Pons (tissue), 1 donor: ENCODE measurements at places on chromosomes 7 and 10.

DNA sequence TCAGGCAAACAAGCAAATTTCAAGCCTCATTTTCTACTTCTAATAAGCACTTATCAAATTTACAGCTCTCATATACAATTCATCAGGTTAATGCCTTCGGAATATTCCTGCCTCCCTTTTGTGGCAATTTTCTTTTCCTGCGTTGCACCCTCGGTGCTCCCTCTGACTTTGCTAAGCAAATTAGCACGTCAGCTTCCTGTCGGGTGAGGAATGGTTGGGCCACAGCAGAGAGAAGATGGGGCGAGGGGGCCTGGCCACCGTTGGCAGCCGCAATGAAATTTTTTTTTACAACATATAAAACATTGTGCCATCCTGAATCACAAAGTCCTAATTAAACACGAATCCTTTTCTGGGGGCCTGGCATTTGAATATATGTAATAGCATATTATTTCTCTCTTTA lies 28.1 kb downstream of the ELFN1 start:
- DNase-seq = no peak

DNA sequence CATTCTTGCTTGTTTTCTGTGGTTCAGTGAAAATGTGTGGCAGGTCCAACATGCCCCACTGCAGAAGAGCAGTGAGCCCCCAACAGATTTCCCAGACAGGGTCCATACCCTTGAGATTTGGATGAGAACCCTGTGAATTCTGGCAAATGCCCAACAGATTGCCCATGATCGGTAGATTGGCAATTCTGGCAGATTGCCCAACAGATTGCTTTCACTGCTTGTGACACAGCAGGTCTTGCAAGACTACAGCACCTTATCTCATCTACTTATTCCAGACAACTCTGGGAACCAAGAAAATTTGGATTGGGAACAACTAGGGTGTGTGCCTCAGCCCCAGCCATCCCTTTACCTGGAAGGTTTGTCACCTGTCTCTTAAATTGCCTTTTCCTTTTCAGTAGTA lies 143.7 kb upstream of the COL1A2 start:
- no peak for DNase-seq

DNA sequence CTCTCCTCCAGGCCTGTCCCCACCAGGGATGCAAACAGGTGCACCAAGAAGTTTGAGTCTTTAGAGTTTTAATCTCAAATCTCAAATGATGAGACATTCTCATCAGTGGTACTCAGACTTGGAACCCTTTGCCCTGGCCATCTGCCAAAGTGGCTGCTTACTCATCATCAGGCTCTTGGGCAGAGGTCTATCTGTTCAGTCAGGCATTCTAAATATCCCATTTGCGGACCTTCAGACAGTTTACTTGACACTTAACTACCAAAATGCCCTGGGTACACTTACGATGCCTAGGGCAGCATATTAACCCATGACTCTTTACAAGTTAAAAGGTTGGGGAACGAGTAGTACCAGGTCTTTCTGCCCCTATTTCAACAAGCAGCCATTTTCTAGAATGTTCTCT lies 61.2 kb upstream of the YAE1 start:
- DNase-seq = no peak

GRCh38 chr10:71727738-71728737 lies 8.5 kb upstream of the C10orf105 start:
- peak; percentile 57 for DNase-seq

DNA sequence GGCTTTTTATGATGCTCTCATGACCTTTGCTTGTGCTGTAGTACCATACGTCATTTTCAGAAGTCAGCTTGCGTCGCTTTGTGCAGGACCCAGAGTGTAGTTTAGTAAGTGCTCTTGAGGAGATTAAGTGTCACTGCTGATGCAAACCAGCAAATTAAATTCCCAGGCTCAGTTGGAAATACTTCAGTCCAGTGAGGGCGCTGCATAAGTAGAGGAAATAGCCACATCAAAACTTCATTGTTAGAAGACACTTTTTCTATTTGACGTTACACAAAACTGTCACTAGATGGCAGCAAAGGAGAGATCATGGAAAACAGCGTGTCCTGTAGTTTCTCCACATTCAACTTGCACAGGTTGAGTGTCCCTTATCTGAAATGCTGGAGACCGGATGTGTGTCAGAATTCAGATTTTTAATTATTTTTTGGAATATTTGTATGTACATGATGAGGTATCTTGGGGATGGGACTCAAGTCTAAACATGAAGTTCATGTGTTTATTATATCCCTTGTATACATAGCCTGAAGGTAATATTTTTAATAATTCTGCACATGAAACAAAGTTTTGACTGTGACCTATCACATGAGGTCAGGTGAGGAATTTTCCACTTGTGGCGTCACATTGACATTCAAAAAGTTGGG lies 7.9 kb downstream of the ZNF22 start:
- DNase-seq = peak; percentile 97

GRCh38 chr7:19101472-19101871 lies 16.0 kb downstream of the TWIST1 start:
- DNase-seq = no peak

DNA sequence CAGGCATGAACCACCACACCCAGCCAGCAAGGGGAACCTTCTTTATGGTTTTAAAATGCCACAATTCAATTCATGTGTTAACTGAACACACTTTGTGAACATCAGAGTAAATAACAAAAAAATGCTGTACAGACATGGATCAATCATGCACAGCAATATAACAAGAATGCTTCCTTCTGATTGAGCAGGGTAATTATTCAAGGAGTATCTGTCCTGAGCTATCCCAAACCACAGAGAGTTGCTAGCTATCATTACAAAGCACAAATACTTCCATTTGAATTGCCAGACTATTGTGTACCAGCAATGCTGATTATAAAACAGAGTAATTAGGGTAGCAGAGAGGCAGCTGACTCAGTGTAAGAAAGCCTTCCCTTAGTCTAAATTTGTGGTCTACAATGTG lies 11.3 kb upstream of the RHOBTB1 start:
- no peak for DNase-seq

GRCh38 chr10:52566471-52567246 lies 205.9 kb downstream of the MBL2 start:
- DNase-seq = peak; percentile 5

- no peak for DNase-seq
Measured at GRCh38 chr7:74653686-74654181, 3.8 kb upstream of the GTF2I start.

DNA sequence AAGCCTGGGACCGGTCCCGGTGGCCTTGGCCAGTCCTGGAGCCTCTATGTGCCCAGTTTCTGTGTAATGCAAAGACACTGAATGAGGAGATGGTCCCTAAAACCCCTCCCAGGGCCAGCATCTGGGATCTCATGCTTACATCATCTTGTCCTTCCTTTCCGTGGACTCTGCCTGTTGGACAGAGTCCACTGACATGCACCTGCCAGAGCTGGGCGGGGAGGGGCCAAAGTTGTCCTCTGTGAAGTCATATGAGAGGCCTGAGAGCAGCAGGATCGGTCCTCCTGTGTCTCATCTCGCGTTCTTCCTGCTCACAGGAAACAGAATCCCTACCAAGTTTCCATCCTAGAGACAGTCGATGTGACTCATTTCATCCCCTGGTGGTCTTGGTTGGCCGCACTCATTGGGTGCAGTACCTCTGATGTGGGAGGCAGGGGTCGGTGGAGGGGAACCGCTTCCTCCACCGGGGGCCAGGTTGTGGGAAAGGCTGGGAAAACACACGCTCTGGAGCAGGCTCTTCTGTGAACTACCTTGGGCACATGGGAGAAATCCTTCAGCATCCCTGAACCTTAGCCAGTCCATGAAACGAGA lies 389.6 kb upstream of the PODXL start:
- no peak for DNase-seq

DNA sequence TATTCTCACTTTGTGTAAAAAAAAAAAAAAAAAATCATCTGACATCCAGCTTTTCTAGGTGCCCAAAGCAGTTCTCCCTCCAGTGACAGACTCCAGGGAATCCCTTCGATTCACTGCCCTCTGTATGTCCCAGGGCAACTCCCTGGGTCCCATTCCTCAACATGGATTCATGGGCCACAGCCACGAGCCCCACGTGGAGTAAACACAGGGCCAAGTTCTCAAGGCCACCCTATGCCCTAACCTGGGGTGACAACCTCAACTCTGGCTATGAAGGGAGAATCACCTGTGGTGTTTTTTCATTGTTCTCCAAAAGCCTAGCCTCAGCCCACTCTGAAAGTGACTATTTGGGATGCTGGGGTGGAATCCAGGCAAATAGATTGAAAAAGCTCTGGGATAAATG lies 3.4 kb downstream of the BNIP3 start:
- DNase-seq = no peak

DNA sequence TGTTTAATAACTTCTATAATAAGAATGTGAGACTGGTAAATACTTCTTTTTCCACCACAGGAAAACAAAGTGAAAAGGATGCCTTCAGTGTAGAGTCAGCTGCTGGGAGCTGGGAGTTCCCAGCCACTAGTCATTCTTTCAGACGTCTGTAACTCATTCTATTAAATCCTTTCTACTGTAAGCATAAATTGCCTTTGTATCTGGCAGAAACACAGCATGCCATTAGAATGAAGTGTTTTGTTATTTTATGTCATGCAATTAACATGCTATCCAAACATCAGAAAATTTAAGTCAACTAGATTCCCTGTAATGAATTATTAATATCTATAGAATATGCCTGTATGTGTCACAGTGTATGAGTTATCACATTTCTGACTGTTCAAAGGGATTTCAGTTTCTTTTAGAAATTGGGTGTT lies 14.3 kb downstream of the BPGM start:
- peak; percentile 25 for DNase-seq

DNA sequence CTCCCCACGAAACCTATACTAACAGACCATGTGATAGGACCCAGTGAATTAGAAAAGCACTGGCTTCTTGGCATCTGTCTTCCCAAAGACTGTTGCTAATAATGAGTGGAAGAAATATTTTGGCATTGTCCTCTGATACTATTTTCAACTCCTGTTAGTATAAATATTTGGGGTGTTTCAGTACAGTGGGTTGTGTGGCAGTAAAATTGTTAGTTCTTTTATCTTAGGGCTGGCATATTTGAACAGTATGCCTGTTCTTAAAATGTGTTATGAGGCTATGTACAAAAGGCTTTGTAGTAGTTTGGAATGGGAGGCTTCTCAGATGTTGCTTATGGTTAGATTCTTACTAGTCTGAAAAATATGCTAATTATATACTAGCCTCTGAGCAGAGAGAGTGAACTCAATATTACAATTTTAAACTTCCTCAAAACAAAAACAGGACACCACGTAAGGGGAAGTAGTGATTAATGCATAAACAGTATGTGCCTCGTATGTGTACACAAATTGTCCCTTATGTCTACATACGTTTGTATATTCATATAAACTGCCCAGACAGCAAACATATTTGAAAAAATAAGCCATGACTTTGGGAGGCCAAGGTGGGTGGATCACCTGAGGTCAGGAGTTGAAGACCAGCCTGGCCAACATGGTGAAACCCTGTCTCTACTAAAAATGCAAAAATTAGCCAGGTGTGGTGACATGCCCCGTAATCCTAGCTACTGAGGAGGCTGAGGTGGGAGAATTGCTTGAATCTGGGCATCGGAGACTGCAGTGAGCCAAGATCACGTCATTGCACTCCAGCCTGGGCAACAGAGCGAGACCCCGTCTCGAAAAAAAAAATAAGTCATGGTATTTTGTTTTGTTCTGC lies 115.4 kb downstream of the ARID5B start:
- DNase-seq = no peak

- DNase-seq = no peak
Measured at GRCh38 chr7:22090107-22090506, 144.4 kb upstream of the CDCA7L start.

DNA sequence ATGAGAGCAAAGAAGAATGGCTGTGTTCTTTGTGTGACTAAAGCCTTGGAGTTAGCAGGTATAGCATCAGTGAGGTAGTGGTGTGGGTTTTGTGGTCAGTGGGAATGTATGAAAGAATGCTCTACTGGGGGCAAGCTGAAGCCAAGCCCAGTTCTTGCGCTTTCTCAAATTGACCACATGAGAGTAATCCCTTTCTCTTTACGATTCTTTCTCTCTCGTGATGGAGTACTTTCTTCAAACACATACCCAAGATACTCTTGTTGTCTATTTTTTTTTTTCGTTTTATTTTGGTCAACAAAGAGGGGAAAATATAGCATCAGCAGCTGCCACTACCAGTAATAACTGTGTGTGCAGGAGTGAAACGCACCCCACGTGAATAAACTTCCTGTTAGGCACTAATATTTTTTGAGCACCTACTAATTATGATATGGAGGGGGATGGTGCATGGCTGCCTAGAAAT lies 8.4 kb upstream of the PANK1 start:
- no peak for DNase-seq

- DNase-seq = no peak
Measured at GRCh38 chr10:116427671-116428070, at the start of gene PNLIPRP3. PNLIPRP3 (plus strand) TSS chr10:116427847; CDS start chr10:116428013, 166 bp downstream.

DNA sequence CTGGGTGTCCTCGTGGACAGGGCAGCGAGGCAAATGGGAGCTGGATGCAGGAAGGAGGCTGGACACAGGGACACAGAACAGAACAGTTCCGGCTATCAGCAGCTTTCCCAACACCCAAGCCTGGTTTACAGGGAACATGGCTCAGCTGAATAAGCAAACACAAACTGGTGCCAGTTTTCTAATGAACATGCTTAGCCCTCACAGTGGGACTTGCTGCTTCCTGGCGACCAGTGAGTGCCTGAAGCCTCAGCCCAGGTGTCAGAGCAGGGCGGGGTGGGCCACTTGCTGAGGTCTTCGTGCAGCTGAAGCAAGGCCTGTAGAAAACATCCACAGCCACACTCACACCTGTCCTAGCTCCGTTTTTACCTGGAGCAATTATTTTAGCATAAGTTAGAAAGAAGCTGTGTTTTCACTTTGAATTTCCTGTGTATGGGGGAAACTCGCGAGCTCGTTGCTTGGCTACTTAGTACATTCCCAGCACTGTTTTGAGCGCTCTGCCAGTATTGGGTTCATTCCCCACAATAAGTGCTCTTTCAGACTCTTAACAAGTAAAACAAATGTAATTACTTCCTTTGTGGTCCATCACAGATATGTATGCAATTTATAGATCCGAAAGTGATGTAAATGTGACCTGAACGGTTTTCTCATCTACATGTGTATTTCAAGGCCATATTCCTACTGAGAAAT lies 261.2 kb upstream of the SHH start:
- no peak for DNase-seq

DNA sequence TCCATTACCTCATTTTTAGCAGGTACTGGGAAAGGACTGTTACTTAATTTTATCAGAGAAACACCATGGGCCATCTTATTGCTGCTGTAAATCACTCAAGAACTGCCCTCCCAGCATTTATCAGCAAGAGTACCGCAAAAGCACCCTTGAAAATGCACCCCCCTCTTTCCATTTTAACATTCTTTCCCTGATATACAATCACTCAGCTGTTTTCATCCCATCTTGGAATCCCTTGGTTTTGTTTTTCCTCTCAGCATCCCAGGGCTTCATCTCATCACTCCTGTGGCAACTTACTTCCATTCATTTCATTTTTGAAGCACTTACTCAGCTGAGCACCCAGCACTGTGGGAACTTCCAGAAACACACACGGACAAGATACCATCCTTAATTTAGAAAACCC lies 36.5 kb downstream of the RAPGEF5 start:
- no peak for DNase-seq
